ENCODE measurements at places on chromosomes 1 and 21.
A peak's percentile ranks its signal among the peaks of the same experiment; 100 is the strongest.

DNA sequence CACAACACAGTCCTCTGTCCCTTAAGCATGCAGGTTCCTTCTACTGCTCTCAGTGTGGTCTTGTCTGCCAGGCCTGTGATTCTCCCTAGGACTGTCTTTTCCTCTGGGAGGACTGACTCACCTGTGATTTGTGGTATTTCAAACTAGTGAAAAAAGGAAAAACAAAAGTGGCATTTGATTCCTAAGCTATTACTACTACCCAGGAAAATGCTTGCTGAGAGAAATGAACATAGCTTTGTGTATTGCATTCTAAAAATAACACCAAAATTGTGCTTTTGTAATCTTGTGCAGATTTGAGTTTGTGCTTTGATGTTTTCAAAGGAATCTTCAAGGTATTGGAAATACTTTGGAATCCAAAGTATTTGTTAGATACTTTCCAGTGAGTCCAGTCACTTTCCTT is 57.0 kb downstream of the GPR161 start:
- peak; percentile 20 for DNase-seq

DNA sequence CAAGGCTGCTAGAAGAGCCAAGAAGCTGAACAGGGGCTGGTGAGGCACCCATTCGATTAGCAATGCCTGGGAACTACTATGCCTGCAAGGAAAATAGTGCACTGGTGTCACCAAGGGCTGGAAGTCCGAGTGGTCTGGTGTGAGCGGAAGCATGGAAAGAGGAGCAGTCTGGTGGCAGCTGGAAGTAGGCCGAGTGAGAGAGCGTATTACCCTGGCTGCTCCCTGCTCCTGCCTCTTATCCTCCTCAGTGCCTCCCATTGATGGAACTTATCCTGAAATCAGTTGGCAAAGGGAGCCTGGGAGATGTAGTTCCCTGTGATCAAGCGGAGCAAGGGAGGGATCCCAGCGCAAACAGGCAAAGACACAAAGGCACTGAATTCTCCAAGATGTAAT is 9.6 kb downstream of the SMAP2 start:
- peak; percentile 40 for DNase-seq

- no peak for DNase-seq
Measured at GRCh38 chr1:61221642-61222041, 139.3 kb downstream of the NFIA start.

DNA sequence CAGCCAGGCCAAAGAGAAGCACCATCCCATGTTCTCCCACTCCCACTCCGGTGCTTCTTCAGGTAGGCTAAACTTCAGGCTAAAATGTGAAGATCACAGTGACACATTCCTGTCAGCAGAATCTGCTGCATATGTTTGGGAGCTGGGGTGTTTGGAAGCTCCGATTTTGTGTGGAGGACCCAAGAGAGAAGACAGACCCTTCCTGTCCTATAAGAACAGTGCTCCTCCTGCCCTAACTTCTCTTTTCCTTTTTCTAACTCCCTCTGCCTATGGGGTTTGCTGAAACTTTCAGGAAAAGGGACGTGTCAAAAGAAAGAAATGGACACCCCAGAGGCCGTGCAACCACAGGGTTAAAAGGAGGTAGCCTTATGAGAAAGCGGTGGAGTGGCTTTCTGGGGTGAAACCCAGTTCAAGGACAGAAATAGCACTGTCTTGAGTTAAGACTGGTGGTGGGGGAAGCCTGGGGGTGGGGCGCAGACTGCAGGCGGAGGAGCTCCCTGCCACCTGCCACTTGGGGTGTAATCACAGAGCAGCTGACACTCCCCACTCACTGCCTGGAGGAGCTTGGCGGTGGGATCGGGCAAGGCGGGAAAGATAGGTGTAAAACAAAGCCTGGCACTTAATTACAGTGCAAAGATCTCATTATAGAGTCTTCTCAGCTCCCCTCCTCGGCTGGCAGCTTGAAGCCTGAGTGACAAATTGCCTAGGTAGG is 645 bp upstream of the TLR5 start:
- DNase-seq: no peak

DNA sequence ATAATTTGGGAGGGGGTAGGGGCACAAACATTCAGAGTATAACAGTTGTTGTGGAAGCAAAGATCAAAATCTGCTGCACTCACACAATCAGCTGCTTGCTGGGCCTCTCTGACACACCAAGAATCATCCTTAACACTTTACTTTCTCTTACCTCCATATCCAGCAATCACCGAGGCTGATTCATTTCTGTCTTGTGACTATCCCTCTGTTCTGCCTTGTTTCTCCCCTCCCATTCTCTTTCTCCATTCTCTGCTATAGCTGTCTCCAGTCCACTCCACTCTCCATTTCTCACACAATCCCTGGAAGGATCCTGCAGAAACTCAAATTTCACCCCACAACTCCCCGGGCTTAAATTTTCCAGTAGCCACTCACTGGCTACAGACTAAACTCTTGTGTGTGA is 91.8 kb upstream of the NGF start:
- peak; percentile 12 for DNase-seq

DNA sequence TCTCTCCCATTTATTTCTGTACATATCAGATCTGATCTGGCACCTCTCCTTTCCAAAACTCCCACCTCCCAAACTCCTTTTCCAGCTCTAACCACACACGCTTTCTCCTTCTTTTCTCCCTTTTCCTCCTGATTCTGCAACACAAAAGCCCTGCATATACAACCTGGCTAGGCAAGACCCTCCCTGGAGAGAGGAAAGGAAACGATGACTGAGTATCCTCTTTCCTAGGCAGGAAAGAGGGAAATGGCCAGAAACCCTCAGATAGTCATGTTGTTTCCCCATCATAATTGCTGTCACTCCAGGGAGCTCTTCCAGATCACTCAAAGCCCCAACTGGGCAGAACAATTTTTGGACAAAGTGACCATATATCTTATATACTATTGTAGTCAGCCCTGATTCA is 32.3 kb upstream of the PRELP start:
- DNase-seq: no peak

GRCh38 chr1:106975944-106976343 is 80.5 kb upstream of the PRMT6 start:
- DNase-seq: no peak

GRCh38 chr1:18360251-18360650 is 120.5 kb upstream of the KLHDC7A start:
- DNase-seq: no peak

DNA sequence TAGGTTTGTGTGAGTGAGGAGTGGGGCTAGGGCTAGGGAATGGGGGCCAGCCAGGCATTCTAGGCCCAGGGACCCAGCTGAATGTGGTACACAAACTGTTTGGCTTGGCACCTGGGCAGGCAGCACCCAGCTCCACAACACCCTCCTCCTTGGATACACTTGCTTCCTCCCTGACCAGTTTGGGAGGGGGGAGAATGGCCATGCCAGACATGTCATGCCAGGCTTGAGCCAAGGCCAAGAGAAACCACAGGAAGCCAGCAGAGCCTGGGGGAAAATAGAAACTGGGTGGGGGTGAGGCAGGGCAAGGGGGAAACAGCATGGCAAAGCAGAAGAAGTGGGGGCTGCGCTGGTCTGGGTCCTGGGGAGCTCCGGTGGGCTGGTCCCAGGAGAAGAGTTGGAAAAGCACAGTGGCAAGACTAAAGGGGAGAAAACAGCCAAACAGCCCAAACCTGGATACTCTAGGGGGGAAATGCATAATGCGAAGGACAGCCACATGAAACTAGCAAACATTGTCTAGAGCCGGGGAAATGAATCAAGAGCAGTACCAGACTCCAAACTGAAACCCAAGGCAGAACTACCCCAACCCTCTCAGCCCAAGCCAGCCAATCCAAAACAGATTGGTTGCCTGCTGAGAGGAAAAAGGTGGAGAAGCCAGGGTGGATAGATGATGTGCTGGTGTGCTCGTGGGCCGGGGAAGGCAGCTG is 47.9 kb downstream of the LGR6 start:
- no peak for DNase-seq
